GM12878 (cell line): ENCODE measurements at places on chromosomes 7 and 10. TPM values are rescaled to one million over a fixed set of nuclear protein-coding genes. Genes with fewer than 3 reads are reported as not detected.

DNA sequence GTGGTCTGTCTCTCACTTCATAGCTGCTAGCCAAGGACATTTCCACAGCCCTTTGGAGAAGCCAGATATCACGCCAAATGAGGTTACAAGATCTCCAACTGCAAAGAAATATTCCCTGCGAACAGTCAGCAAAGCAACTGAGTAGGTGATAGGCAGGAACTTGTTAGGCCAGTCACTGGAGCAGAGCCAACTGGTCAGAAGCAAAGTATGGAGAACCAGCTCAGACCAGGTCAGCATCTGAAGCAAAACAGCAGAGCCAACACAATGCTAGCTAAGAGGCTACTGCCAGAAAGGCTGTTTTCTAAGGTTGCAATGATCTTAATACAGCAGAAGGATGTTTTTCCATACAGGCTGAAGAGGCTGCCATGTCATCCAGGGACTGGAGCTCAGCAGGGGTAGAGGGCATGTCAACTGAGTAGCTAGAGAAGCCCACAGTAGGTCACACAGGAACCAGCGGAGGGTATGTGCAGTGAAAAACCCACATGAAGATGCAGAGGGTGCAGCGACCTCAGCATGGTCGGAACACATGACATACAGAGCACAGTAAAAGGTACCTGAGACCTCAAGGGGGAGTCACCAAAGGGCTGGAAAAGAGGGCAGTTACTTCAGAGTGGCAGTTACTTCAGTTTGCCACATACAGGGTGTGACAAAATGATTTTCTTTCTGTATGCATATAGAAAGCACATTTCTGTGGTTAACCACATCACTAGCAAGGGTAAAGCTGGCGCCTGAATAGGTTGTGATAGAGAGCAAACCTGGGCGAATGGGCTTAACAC lies 8.9 kb downstream of the SEC31B start:
- H3K4me1 ChIP-seq = peaks cover 8% of the 10 kb centered on the region; the same call in 1 of the 2 replicates
- H3K36me3 ChIP-seq = no peaks in the 10 kb centered on the region; the same call in none of the 2 replicates
- no peaks in the 10 kb centered on the region for H3K27me3 ChIP-seq
- no peak overlapping the region for H3K27ac ChIP-seq
- no peak overlapping the region for H3K4me3 ChIP-seq

GRCh38 chr10:93085272-93085859 lies 11.7 kb downstream of the CYP26A1 start:
- H3K4me1 ChIP-seq = peaks cover 5% of the 10 kb centered on the region; the same call in 1 of the 2 replicates
- H3K4me3 ChIP-seq = no peak overlapping the region
- no peaks in the 10 kb centered on the region for H3K27me3 ChIP-seq
- no peak overlapping the region for H3K27ac ChIP-seq
- no peaks in the 10 kb centered on the region for H3K36me3 ChIP-seq
- peak; percentile 38 for DNase-seq

DNA sequence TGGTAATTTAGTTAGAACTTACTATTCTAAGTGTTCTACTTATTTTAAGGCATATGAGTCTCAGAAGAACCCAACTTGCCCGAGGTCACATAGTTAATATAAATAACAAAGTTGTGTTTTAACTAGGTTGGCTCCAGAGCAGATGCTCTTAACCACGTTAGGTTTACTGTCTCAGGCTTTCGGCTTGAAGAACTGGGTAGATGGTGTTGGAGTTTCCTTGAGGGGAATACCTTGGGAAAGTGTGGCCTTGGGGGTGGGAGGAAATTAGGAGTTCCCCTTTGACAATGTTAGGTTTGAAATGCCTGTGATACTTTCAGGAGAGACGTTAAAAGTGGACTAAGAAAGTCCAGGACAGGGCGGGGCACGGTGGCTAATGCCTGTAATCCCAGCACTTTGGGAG lies 9.6 kb downstream of the ZNF398 start:
- no peak overlapping the region for H3K4me3 ChIP-seq
- DNase-seq = no peak
- H3K27me3 ChIP-seq = no peaks in the 10 kb centered on the region
- no peaks in the 10 kb centered on the region; the same call in 1 of the 2 replicates for H3K4me1 ChIP-seq
- H3K36me3 ChIP-seq = peaks cover 5% of the 10 kb centered on the region; the same call in 1 of the 2 replicates
- no peak overlapping the region for H3K27ac ChIP-seq

DNA sequence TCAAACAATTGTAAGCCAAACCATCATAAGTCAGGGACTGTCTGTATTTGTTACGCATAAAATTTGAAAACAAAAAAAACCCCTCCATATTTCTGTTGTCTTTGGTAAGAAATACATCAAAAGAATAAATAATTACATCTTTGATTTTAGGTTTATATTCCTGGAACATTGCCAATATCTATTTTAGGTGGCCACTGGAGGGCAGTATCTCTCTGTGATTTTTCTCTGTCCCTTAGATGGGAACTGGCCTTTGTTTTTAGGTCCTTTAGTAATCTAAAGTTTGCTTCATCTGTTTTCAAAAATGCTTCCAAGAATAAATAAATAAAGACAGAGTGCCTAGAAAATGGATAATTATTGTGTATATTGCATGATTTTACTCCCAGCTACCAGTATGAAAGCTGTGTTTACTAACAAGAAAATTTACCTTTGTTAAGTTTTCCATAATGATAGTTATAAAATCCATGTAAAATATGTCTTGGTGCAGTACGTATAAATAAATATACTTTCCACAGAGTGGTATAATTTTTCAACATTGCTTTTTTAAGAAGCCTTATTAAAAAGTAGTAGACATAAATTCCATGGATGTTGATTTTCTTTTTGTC lies 64.2 kb downstream of the PHYHIPL start:
- H3K36me3 ChIP-seq = no peaks in the 10 kb centered on the region
- no peak for DNase-seq
- H3K4me3 ChIP-seq = no peak overlapping the region

DNA sequence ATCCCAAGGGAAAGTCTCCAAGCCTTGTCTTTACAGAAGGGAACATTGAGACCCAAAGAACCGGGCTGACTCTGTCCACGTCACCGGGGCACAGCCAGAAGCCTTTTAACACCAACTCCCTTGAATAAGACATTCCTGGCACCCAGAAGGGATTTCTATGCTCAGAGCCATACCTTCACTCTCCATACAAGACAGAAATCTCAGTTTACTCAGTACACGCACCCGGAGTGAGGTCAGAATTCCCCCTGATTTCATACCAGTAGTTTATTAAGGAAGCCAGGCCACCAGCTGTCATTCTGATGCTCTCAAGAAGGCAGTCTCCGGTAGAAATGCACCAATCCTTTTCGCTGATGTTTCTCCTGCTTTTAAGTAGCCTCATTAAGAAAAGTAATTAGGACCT lies 134.2 kb upstream of the KCNMA1 start:
- H3K27me3 ChIP-seq = no peaks in the 10 kb centered on the region; the same call in 1 of the 2 replicates
- no peak for DNase-seq
- H3K4me3 ChIP-seq = no peak overlapping the region
- no peaks in the 10 kb centered on the region for H3K4me1 ChIP-seq

- H3K4me3 ChIP-seq = no peak overlapping the region
- H3K4me1 ChIP-seq = no peaks in the 10 kb centered on the region
- no peak for DNase-seq
- H3K36me3 ChIP-seq = 0 out of 2 replicates have a peak, but pooled peaks cover 3% of the 10 kb centered on the region
- no peak overlapping the region for H3K27ac ChIP-seq
- no peaks in the 10 kb centered on the region for H3K27me3 ChIP-seq
Measured at GRCh38 chr7:151137791-151138152, 29.7 kb downstream of the GBX1 start.

GRCh38 chr10:126673565-126673964 lies 3.1 kb upstream of the C10orf90 start:
- H3K27ac ChIP-seq = no peak overlapping the region
- H3K4me3 ChIP-seq = no peak overlapping the region
- no peaks in the 10 kb centered on the region for H3K27me3 ChIP-seq

- DNase-seq = no peak
- no peaks in the 10 kb centered on the region for H3K36me3 ChIP-seq
- H3K4me1 ChIP-seq = peaks cover 7% of the 10 kb centered on the region
- H3K4me3 ChIP-seq = no peak overlapping the region
- no peak overlapping the region for H3K27ac ChIP-seq
Measured at GRCh38 chr10:49367600-49367999, 28.3 kb downstream of the DRGX start.

- DNase-seq = no peak
- 0 out of 2 replicates have a peak, but pooled peaks cover 2% of the 10 kb centered on the region for H3K36me3 ChIP-seq
- peak overlapping the region; percentile 98; the same call in 1 of the 2 replicates for H3K27ac ChIP-seq
- peaks cover 37% of the 10 kb centered on the region for H3K4me1 ChIP-seq
- no peaks in the 10 kb centered on the region for H3K27me3 ChIP-seq
Measured at GRCh38 chr10:61985715-61986114, 84.2 kb downstream of the ARID5B start.

DNA sequence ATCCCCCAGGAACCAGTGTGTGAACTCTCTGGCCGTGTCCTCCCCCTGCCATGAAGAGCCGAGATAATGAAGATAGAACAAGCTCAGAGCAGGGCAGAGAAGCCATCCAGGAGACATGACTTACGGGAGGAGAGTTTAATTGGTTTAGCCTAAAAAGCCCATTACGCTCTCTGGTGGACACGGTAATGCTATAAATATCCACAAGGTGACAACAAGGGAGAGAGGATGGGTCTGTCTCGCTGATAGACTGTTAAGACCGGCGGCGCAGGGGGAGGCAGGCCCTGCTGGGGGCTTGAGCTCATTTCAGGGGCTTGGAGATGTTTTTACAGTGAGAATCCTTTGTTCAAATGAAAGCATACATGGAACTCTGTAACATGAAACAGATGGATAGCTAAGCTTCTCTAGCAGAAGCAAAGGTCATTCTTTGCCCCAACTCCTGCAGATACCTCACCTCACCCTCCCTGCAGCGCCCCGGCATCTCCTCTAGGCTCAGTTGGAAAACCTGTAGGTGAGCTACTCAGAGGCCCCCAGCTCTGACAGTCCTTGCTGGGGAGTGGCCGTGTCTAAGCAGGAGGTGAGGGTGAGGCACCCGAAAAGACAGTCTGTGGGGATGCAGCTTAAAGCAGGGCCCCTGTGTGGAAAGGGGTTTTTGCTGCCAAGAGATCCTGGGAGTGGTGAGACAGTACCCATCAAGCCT lies 40.8 kb upstream of the LOXL4 start:
- H3K36me3 ChIP-seq = no peaks in the 10 kb centered on the region
- no peaks in the 10 kb centered on the region for H3K4me1 ChIP-seq
- no peak overlapping the region for H3K4me3 ChIP-seq
- H3K27ac ChIP-seq = no peak overlapping the region

DNA sequence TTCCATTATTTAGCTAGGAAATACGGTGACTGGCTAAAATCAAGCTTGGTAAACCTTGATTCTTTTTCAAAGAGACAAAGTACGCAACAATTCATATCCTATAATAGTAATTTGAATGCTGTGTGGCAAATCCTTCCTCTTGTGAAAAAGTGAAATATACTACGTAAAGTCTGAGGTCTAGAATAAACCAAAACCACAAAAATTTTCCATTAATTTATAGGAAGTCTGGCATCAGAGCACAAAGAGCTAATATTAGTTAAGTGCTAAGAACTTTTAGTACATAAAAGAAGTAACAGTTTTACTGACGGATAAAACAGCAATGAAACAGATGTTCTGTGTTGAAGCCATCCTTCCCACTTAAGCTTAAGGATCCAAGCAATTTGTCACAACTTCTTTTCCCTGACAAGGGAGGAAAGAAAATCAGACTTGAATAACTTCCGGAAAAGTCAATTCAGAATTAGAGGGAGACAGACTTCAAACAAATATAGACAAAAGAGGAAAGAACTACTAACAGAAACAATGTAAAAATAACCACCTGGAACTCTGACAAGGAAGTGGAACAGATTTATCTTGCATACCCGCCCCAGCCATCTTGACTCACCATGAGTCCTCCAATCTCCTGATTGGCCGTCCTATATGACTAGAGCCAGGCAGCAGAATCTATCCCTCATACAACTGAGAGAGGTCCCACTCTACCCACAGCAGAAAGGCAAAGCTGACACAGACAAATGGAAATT lies 34.6 kb downstream of the RHEB start:
- H3K4me3 ChIP-seq = no peak overlapping the region
- H3K27me3 ChIP-seq = no peaks in the 10 kb centered on the region
- no peak for DNase-seq
- peaks cover 28% of the 10 kb centered on the region for H3K36me3 ChIP-seq
- peaks cover 23% of the 10 kb centered on the region for H3K4me1 ChIP-seq

DNA sequence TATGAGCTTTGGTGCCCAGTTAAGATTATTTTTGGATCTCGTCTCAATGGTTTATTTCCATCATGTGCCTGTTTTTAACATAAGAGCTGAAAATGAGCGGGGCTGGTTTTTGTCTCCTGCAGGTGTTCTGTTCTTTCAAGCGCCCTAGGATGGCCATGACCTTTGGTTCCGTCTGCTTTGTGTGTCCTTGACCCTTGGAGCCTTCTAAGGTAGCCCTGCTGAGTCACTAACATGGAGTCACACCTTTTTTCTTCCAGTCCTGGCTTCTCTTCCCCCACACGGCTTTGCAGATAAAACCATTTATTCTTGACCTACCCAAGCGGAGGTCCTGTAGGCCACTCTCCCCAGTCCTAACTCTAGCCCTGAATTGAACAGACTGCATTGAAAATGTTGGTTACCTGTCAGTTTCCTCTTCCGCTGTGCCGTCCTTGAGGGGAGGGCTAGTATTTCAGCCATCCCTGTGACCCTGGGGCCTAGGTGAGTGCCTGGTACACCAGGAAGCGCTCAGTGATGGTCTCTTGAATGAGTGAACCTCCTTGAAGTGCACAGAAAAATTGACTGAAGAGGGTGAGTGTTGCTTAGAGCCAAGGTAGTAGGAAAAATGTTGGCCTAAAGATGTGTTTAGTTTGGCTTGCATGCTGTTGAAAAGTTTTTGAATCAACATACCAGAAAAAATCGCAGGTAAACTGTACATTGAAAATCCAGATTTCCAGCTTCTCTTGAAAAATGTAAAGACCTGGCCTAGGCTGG lies 48.0 kb downstream of the CAMK1D start:
- no peaks in the 10 kb centered on the region for H3K4me1 ChIP-seq
- H3K27me3 ChIP-seq = no peaks in the 10 kb centered on the region
- H3K27ac ChIP-seq = no peak overlapping the region
- no peak for DNase-seq
- H3K4me3 ChIP-seq = no peak overlapping the region
- no peaks in the 10 kb centered on the region for H3K36me3 ChIP-seq

DNA sequence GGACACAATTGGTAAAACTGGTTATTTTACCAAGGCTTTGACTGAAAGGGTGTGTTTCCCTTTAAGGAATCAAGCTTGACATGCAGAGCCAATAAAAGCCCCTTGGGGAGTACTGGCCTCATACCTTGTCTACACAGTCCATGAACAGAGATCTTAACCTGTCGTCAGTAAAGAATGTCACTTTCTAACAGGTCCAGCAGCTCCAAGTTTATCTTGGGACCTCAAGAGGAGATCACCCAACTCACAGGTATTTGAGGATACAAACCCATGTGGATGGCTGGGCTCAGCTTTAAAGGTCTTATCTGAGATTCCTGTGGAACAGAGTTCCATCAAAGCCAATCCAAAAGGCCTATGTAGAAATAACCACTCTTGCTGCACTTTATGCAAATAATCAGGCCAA lies 61.3 kb downstream of the COA1 start:
- H3K4me1 ChIP-seq = peaks cover 7% of the 10 kb centered on the region; the same call in 1 of the 2 replicates
- H3K27me3 ChIP-seq = no peaks in the 10 kb centered on the region
- H3K36me3 ChIP-seq = peaks cover 4% of the 10 kb centered on the region; the same call in 1 of the 2 replicates
- H3K4me3 ChIP-seq = no peak overlapping the region

- H3K27me3 ChIP-seq = no peaks in the 10 kb centered on the region
- no peak overlapping the region for H3K27ac ChIP-seq
- no peaks in the 10 kb centered on the region for H3K36me3 ChIP-seq
- DNase-seq = no peak
Measured at GRCh38 chr7:5766321-5766761, 15.1 kb downstream of the RNF216 start.

The CALML5 gene
- polyA plus RNA-seq = not detected in 2 replicates

The SPDYE3 gene
- polyA plus RNA-seq = 6.2 and 7.2 TPM in 2 replicates

The RPEL1 gene
- not detected in 2 replicates for polyA plus RNA-seq

The ITPRID1 gene
- polyA plus RNA-seq = not detected in 2 replicates

The SPDYE9 gene
- polyA plus RNA-seq = 1.2 and 1.8 TPM in 2 replicates

The HOXA2 gene
- polyA plus RNA-seq = not detected in 2 replicates

The AQP1 gene
- not detected in 2 replicates for polyA plus RNA-seq
